ENCODE measurements at places on chromosomes 11 and 22.

GRCh38 chr11:131474947-131475346 is 104.5 kb downstream of the NTM start:
- DNase-seq: no peak

DNA sequence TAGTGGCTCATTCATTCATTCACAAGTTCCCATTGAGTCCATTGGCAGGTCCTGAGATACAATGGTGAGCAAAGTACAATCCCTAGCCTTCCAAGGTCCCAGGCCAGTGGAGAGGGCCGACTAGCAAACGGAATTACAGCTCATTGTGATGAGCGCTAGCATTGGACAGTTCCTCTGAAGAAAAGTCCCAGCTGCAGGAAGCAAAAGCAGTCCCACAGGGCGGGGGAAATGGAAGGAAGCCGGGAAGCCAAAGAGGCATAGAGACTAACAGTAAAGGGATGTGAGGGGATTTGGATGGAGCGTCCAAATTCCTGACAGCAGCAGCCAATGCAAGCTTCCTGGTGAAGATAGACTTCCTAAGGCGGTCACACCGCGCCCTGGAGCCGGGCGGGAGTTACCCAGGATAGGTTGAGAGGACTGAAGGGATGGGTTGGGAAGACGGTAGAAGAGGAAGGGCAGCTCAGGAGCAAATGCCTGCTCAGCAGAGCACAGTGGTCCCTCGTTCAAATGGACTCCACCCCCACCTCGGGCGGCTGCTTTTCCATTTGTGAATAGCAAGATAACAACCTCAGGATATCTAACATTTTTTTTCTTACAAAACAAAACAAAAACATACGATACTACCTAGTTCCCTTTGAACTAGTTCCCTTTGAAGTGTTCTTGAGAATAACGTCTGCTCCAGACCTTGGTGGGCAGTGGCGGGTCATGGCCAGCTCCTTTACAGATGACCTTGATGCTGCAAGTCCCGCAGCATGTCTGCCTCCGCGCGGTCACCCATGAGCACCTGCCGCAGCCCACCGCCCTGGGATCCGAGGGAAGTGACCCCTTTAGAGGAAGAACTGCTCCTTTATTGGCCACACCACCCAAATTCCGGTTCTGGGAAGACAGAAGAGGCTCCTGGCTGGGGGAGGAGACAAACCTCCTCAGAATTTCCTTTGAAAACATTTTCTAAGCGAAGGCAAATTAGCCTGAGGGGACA is 132.9 kb downstream of the RASSF10 start:
- no peak for DNase-seq

GRCh38 chr11:78214331-78215194 is 25.8 kb downstream of the USP35 start:
- no peak for DNase-seq

GRCh38 chr11:125418396-125418795 is 77.7 kb downstream of the FEZ1 start:
- no peak for DNase-seq

DNA sequence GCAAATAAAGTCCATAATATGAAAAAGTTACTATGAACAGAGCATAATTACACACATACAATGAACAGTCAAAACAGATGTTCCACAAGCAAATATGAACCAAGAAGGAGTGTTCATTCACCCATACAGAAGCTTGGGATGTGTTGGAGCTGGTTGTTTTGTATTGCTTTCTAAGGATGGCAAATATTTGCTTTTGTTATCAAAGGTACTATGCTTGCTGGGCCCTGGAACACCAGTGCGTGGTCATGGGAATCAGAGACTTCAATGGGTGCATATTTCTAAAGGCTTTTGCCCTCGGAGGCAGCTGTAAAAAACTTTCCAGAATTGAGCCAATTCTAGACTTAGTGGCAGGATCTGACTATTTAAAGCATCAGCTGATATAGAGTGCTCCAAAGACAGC is 85.1 kb downstream of the BARX2 start:
- no peak for DNase-seq

DNA sequence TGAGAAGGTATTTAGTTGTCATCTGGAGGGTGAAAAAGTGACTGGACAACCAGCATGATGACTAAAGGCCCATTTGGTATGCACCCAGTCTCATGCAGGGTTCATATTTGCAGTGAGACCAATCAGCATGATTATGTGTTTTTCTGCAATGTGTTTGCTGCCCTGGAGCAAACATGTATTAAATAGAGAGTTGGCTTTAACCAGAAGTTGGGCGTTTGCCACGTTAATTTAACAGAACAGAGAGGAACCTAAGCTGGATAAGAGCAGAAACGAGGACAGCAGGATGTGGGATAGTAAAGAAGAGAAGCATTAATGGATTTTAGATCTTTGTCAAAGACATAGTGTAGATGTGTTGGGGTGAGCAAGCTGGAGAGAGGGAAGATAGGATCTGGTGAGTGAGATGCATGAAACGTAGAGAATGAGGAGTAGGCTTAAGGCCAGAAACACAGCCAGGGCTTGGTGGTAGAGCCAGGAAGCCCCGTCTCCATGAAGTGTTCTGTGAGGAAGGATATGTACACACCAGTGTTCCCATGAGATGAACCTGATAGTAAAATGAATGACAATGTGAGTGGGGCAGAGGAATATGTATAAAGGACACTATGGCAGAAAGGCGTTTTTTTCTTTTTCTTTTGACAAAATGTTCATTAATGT is 164.0 kb upstream of the PDGFD start:
- DNase-seq: no peak

DNA sequence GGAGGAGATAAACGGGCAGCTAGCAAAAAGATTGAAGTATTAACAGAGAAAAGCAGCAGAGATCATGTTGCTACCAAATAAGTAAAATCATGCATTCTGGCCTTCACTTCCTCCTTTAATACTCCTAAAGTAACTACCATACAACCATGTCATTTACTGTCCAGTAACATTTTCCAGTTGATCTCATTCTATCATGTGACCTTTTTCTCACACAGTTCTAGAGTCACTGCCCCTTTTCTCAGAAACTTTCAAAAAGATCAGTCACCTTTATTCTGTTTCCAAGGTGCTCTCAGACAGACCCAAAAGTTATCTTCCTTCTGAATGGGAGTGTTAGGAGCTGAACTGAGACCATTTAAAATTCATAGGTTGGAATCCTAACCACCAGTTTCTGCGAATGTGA is 984.4 kb downstream of the FAM181B start:
- no peak for DNase-seq

- DNase-seq: no peak
Observed at GRCh38 chr11:86916330-86916729, 38.9 kb downstream of the FZD4 start.

GRCh38 chr11:34996958-34997357 is 80.5 kb downstream of the PDHX start:
- DNase-seq: no peak

GRCh38 chr11:134999590-134999989 is 587.5 kb upstream of the B3GAT1 start:
- no peak for DNase-seq

DNA sequence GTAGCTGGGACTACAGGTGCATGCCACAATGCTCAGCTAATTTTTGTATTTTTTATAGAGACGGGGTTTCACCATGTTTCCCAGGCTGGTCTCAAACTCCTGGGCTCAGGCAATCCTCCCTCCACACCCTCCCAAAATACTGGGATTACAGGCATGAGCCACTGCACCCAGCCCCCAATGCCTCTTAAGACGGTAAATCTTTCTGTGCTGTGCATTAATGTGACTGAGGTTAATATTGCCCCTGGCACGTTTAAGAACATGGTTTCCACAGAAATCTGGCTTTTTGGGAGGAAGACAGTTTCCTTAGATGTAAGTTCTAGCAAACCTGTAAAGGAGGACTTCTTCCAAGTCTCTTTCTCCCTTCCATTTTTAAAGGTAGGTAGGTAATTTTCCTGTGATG is 6.1 kb upstream of the HORMAD2 start:
- no peak for DNase-seq

DNA sequence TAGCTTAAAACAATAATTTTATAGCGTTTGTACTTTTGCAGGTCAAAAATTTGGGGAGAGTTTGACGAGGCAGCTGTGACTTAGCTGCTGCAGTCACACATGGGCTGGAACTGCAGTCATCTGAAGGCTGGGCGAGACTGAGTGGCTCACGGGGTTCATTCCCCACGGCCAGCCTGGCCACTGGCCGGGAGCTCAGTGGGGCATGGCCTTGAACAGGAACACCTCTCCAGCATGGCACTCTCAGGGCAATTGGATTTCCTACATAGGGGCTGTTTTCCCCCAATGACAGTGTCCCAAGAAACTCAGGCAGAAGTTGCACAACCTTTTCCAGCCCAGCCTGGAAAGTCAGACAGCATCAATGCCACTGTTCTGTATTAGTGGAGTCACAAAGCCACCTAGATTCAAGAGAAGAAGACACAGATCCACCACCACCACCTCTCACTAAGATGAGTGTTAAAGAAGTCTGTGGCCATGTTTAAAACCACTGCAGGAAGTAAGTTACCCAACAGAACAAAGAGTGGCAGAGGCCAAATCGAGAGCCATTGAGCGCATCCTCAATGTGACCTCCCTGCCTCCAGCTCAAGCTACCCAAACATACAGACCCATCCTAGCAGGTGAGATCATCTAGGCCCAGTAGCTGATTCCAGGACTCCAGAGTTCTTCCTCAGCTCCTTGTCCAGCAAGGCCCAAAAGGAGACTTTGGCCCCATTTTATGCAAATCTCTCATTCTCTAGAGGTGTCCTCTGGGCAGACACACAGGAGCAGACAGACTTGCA is 618.7 kb upstream of the CADM1 start:
- DNase-seq: no peak

GRCh38 chr11:16121853-16122252 is 234.5 kb downstream of the SOX6 start:
- DNase-seq: no peak

GRCh38 chr11:3087373-3087772 is 30.1 kb upstream of the CARS1 start:
- DNase-seq: no peak

Measured in right renal pelvis (tissue), 4 donors.